ENCODE measurements at places on chromosomes 7 and 10.

GRCh38 chr10:94149702-94150101, 156.0 kb downstream of the PLCE1 start:
- no peak for DNase-seq

DNA sequence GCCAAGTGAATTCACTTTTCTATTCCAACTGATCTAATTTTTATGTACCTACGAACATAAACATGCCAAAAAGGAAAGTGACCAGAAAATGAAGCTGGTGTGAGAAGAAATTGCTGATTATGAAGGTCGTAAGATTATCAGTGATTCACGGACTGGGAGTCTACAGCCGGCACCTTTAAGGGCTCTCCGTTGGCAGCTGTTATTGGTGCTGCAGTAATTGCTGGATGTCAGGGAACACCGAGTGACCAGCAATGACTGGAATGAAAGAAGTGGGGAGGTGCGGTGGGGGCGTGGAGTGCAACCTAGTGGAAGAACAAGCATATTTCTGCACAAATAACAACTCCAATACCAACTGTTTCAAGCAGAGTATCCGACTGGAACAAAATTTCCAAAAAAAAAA, 109.8 kb upstream of the TARP start:
- DNase-seq, result no peak

- DNase-seq, result peak; percentile 85
Measured at GRCh38 chr7:105376908-105377533, 11.7 kb downstream of the SRPK2 start.

DNA sequence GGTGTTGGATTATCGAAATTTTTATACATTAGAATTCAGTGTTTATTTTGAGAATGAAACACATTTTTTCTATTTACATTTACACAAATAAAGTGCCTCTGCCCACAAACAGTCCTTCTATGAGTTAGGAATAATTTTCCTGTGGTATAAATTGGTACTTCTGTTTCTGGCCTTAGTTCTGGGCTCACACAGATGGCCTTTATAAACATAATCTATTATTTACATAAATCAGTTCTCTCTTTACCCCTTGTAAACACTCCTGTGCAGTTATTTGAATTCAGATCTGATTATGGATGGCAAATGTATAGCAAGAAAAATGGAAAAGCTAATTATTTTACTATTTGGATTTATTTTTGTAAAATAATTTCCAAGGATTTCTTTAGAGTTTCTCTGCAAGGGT, 143.2 kb downstream of the PRKG1 start:
- DNase-seq, result no peak

GRCh38 chr10:133230044-133230361, at the start of gene UTF1:
TSS of gene UTF1 (plus strand) at chr10:133230217. CDS start at chr10:133230289, 72 bp downstream.
- DNase-seq, result no peak

DNA sequence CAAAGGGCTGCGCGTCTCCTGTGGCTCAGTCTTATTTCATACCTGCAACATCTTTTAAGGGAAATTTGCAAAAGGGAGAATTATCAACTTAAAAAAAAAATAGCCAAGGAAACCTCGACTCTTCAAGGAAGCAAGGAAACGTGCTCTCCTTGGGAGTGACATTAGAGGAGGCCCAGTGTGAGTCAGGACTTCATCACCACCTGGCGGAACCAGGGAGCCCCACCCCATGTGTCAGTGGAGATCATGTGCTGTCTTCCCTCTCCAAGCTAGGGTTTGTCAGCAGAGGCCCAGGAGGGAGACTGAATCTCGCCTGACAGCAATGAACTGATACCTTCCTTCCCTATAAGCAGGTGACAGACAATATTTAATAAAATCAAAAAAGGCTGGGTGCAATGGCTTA, 28.9 kb downstream of the POR start:
- DNase-seq, result no peak

DNA sequence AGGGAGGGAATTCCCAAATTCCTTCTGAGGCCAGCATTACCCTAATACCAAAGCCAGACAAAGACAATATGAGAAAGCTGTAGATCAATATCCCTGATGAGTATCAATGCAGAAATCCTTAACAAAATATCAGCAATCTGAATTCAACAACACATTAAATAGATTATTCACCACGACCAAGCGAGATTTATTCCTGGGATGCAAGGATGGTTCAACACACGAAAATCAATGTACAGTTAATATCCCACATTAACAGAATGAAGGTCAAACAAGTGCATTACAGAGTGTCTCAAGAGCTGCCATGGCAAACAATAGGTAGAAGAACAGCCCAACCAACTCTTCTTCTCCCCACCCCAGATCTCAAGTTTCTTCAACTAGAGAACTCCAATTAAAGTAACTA, 6.1 kb downstream of the ECD start:
- DNase-seq, result no peak

GRCh38 chr7:98079891-98080648, 26.6 kb upstream of the LMTK2 start:
- DNase-seq, result no peak

- DNase-seq, result peak; percentile 6
Measured at GRCh38 chr7:26657686-26658388, 206.6 kb downstream of the SKAP2 start.

DNA sequence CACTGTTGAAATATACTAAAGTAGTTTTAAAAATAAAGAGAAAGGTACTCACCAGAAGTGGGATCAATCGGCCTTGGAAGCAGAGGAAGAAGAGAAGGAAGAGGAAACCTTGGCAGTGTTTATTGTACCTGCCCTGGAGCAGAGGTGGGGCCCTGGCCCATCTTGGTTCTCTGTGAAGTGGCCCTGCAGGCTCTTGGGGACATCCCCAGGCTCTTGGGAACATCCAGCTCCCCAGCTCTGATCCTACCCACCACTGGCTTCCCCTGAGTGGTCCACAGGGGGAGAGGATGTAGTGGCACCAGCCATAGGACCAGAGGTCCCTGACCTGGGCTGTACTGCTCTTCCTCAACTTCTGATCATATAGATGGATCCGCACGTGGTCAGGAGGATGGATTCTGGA, 22.3 kb upstream of the RET start:
- no peak for DNase-seq

DNA sequence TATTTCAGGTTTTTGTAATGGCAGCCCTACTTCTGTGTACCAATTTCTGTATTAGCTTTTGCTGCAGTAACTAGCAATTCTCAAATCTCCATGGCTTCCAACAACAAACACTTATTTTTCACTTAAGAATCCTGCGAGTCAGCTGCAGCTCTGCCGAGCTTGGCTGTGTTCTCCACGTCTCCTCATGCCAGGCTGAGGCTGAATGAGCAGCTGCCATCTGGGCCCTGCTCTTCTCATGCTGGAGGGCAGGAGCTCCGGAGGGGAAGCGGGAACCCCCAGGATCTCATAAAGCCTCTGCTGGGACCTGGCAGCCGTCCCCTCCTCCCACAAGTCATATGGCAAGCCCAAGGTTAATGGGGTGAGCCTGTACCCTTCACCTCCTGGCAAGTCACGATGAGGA, 591.1 kb downstream of the SDK1 start:
- no peak for DNase-seq

DNA sequence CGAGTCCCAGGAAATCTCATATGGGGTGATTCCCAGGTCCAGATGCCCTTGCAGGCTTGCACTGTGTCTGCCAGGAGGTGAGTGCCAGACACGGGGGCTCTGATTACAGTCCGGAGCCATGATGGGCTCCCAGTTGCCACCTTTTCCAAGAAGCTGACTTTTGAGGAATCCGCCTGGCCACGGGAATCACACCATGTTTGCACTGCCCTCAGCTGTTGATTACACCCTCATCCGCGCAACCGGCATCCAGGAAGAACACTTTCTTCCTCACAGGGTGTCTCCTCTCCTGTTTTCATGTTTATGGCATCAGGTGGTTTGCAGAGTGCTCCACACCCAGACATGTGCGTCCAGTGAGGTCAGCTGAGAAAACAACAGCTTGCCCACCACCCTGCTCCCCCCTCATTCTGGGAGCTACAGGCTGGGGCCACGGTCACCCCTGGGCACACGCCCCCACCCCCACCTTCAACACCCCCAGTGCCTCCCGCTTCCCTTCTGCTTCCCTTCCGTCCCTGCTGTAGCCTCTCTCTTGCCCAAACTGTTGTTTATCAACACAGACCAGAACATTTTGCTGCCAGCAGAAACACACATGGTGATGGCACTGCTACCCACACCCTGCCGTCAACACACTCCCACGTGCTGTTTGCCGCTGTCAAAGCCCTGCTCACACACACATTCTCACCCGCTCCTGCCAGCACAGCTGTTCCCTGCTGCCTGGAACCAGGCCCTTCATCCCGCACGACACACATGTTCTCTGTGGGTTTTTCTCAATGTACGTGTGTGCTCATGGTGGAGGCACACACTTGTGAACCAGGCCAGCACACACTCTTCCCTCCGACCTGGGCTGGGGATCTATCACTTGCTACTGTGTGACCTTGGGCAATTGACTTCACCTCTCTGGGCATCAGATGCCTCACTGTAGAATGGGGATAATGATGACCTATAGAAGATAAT, 35.8 kb downstream of the DDIT4 start:
- DNase-seq, result peak; percentile 90

- no peak for DNase-seq
Measured at GRCh38 chr10:13758756-13759155, 172.0 kb downstream of the PRPF18 start.
